ENCODE measurements at places on chromosomes 5 and 9.

GRCh38 chr5:20660588-20660987, 672.6 kb upstream of the CDH18 start:
- no peak for DNase-seq

- DNase-seq = peak; percentile 63
Observed at GRCh38 chr9:115157245-115157674, 39.3 kb upstream of the TNC start.

DNA sequence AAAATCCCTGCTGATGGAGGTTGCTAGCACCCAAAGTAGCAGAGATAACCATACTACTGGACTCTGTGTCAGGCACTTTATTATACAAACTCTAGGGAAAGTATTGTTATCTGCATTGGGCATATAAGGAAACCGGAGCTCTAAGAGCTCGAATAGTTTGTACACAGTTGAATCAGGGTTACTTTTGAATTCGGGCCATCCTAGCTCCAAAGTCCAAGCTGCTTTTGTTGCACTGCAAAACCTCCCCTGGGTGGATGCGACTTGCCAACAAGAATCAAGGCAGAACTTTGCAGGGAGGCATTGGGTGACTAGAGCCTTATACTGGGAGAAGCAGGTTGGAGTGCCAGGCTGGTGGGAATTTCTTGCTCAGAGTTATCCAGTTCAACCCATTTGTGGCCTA, 435.1 kb downstream of the SPATA31D1 start:
- no peak for DNase-seq

GRCh38 chr9:114248299-114248707, 74.6 kb upstream of the ORM1 start:
- DNase-seq = no peak

DNA sequence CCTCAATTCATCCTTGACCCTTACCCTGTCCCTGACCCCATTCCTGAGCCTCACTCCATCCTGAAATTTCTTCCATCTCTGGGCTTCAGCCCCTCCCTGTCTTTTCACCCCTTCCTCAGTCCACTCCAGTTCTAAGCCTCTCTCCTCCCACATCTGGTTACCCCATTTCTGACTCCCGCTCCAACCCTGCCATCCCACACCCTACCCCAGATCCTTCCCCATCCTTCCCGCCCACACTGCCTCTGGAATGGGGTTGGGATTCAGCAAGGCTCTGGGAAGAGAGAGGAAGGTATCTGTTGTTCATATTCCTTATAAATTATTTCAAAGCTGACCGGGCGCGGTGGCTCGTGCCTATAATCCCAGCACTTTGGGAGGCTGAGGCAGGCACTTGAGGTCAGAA, 29.9 kb upstream of the MVB12B start:
- DNase-seq = no peak

DNA sequence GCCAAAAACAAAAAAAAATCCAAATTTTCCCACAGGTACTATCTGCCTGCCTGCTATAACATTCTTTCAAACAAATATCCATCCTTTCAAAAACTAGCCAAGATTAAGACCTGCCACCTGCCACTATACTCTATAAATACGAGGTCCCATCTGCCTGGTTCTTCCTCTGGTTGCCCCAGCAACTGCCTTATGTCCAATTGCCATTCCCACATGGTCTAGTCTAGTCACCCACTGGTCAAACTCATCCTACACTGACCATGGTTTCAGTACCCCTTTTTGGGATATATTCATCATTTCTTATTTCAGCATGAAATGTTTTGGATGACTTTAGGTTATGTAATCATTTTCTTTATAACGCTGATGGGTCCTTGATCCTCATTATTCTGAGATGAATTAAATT, 95.1 kb upstream of the CCNG1 start:
- DNase-seq = no peak

DNA sequence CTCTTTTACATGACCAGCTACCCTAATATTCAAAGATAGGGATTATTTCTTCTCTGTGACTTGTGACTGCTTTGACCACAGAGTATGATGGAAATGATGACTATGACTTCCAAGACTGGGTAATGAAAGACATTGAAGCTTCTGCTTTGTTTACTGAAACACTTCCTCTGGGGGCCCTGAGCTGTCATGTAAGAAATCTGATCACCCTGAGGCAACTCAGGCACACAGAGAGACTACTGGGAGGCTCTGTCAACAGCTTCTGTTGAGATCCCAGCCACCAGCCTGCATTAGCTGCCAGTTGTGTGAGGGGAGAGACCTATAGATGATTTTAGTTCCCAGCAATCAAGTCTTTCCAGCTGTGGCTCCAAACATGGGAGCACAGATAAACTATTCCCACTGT, 76.5 kb downstream of the KCTD16 start:
- DNase-seq = no peak

- no peak for DNase-seq
Observed at GRCh38 chr5:167105941-167106340, 1185.5 kb upstream of the WWC1 start.

DNA sequence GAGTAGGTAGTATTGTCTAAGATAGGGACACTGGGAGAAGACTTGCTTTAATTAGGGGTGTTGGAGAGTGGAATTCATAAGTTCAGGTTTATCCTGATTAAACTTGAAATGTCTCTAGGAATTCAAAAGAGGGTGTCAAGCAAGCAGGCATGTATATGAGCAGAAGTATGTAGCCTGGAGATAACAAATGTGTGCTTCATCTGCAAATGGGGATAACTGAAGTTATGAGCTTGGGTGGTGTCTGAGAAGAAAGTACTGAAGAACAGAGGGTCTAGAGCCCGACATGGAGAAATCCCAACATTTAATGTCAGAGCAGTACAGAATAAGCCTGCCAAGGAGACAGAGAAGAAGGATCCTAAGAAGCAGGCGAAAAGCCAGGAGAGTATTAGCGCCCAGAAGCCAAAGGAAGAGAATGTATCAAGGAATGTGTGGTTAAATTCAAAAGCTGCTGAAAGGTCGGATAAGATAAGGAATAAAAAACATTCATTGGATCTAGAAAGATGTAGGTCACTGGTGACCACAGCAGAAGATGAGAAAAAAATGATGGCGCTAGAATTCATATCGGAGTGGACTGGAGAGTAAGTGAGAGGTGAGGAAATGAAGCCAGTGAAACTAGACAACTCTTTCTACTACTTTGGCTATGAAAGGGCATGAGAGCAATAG, 401.5 kb upstream of the PIK3R1 start:
- DNase-seq = no peak

GRCh38 chr5:14508046-14508445, 73.5 kb upstream of the OTULINL start:
- no peak for DNase-seq

- DNase-seq = no peak
Observed at GRCh38 chr9:131255676-131256197, 20.6 kb downstream of the FAM78A start.

GRCh38 chr9:79929285-79929684, 357.5 kb downstream of the TLE4 start:
- no peak for DNase-seq

GRCh38 chr5:122965111-122965510, 71.4 kb downstream of the PPIC start:
- no peak for DNase-seq

GRCh38 chr9:136840877-136841645, 1.2 kb upstream of the AJM1 start:
- DNase-seq = no peak

DNA sequence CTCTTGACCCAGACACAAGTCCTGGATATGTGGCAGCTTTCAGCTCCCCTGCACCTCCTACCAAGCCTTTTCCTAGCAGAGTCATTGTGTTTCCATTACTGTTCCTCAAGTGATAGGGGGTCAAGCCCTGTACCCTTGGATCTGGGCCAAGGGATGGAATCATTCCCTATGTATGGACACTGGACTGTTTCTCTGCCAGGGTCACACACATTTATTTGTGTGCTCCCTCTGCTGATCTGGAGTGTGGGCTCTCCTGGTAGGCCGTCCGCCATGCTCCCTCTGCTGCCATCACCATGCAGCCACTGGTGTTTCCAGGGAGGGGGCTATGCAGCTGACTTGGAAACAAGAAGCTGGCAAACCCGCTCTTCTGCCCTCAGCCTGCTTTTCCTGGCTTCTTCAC, 9.5 kb downstream of the GM2A start:
- no peak for DNase-seq

DNA sequence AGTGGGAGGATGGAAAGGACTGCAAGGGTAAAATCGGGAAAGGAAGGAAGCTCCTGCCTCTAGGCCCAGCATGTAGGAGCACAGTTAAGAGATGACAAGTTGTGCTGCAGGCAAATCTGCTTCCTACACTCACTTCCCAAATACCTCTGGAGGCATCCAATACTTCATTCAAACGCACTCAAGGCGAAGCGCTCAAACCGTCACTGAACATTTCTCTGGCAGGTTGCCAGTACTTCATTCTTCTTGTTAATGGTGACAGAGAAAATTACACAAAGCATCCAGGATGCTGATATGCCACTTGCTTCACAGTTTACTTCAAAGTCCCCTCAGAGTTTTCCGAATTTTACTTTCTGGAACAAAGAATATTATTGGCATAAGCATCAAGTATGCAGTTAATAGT, 59.8 kb downstream of the NREP start:
- no peak for DNase-seq

DNA sequence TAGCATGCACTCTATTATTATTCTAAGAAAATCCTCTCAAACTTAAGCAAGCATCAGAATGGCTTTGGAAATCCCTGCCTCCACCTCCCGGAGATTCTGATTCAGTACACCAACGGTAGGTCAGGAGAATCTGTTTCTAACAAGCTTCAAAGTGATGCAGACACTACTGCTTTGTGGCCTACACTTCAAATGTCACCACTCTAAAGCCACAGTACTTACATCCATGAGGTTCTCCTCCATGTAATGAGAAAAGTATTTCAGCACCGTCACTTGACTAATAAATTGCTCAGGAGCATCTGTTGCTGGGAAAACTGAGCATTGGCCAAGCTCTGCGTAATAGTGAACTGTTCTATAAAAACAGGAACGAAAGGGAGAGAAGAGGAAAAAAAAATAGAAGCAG, 4.8 kb downstream of the PLK2 start:
- no peak for DNase-seq

- DNase-seq = no peak
Observed at GRCh38 chr9:83656032-83656680, 33.2 kb downstream of the IDNK start.

Measured in GM04503 (cell line).